ENCODE measurements at places on chromosomes 2 and 18. TPM values are rescaled to one million over a fixed set of nuclear protein-coding genes. Genes with fewer than 3 reads are reported as not detected.

The SIX2 gene
- total RNA-seq, result 1.2 TPM

The SH3RF3 gene
- 21.7 TPM for total RNA-seq

The CSRNP3 gene
- 0.33 TPM for total RNA-seq

The B3GNT7 gene
- total RNA-seq, result not detected

The TUBA4B gene
- not detected for total RNA-seq

The HOXD9 gene
- not detected for total RNA-seq

The CRYBA2 gene
- not detected for total RNA-seq

The DAW1 gene
- 1.1 TPM for total RNA-seq

The KLHL14 gene
- total RNA-seq, result not detected

The VWA3B gene
- total RNA-seq, result not detected

The GRHL1 gene
- total RNA-seq, result 2.0 TPM

The ITGA4 gene
- total RNA-seq, result 0.42 TPM

The UNC80 gene
- not detected for total RNA-seq

The MTLN gene
- total RNA-seq, result 54.2 TPM

The CD28 gene
- total RNA-seq, result not detected
